HCT116 (cell line): ENCODE measurements at places on chromosomes 6 and 20. TPM values are rescaled to one million over a fixed set of nuclear protein-coding genes. Genes with fewer than 3 reads are reported as not detected.

ATAT1 gene
- total RNA-seq, result 19.8 TPM

FAM209A gene
- total RNA-seq, result 0.34 TPM

C6orf118 gene
- not detected for total RNA-seq

MEP1A gene
- not detected for total RNA-seq

ZNF334 gene
- not detected for total RNA-seq

PRKN gene
- 2.6 TPM for total RNA-seq

SOX18 gene
- total RNA-seq, result 3.3 TPM

OVOL2 gene
- total RNA-seq, result 0.86 TPM

RSPO3 gene
- total RNA-seq, result not detected

CLVS2 gene
- not detected for total RNA-seq

ELOVL4 gene
- total RNA-seq, result not detected

LZTS3 gene
- total RNA-seq, result 5.2 TPM

GRIK2 gene
- total RNA-seq, result 0.64 TPM

SRMS gene
- 3.2 TPM for total RNA-seq

SLC32A1 gene
- not detected for total RNA-seq

NEDD9 gene
- total RNA-seq, result 0.17 TPM
